ENCODE measurements at places on chromosomes 2 and 18.

- no peak for DNase-seq
Measured at GRCh38 chr2:235045973-235046343, 94.1 kb downstream of the SH3BP4 start.

- peak; percentile 43 for DNase-seq
Measured at GRCh38 chr2:239318790-239319661, 81.8 kb downstream of the HDAC4 start.

DNA sequence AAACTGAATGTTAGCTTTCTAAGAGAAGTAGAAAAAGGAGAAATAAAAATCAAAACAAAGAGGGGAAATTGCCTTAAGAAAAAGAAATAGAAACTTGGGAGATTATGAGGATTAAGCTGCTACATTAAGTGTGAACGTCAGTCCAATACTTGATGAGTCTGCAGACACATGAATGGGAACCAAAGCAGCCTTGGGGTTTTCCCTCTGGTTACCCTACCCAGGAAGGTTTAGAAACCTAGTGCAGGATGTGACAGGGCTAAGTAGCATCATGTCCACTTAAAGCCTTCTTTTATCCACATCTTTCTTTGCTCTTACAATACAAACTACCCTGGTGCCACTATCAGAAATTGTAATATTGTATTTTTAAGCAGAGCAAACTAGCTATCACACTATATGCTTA lies 22.3 kb downstream of the SLC35F5 start:
- DNase-seq, result no peak

DNA sequence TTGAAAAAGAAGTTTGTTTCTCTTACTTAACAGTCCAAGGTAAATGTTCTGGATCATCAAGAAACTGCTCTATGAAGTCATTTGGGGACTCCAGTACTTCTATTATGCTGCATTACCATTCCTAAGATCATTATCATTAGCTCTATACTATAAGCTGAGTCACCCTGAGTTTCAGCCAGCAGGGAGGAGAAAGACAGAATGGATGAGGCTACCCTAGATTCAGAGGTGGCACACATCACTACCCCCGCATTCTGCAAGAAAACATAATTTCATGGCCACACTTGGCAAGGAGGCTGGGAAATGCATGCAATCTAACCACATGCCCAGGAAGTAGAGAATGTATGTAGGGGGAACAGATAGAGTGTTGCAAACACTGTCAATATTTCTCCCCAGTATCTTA lies 16.6 kb upstream of the LNPK start:
- DNase-seq, result peak; percentile 4

DNA sequence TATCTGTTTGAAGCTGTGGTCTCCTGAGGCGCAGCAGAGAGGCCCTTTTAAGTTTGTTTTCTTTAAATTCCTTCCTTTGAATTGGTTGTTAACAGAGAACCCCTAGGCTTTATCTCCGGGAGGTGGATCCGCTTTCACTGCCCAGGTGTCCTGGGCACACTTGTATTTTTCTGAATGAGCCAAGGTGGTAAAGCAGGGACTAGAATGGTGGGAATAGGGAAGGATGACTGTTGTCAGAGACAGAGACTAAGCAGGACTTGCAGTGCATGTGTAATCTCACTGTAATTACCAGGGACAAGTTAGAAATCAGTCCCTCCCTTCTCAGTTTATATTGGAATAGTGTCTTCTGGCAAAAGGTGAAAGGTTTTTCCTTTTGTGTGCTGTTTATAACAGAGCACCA lies 72.8 kb downstream of the PHLPP1 start:
- DNase-seq, result no peak

DNA sequence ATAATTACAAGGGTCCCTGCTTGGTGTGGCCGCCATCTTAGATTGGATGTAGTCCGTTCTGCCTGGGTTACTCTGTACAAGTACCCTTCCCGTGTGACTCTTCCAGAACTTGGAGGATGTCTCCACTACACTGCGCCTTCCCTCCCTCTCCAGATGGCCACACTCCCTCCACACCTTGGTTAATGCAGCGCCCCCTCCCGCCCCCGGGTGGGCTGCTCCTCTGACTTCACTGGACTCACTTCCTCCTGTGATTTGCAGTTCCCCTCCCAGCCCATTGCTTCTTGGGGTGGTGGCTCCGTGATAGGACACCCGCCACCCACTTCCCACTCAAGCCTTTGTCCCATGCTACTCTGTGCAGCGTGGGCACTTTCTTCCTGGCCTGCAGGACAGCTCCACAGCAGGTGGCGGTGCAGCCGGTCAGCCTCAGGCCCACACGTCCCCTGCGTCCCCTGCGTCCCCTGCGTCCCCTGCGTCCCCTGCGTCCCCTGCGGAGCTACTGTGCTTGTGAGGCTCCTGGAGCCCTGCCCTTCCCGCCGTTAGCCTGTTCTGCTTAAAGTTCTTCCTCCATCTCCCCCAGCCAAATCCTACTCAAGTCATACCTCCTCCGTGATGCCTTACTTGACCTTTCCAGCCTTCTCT lies 130.5 kb upstream of the SIX3 start:
- DNase-seq, result no peak

DNA sequence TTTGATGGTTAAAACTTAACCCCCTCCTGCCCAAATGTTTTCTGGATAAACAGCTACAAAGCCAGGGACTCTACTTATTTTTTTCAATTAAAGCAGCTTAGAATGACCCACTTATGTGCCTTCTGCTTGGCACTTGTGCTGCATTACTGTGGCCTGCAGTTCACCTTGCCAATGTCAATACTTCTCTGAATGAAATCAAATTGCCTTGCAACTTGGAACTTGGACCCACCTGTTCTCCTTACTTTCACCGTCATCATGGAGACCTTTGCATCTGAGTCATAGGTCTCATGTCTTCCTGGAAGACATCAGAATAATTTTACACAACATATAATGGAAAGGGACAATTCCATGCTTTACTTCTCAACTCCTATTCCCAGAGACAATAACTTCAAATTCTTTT lies 92.1 kb upstream of the FHL2 start:
- no peak for DNase-seq
